Activated naive CD8-positive, alpha-beta T cell treated with anti-CD3 and anti-CD28 coated beads, Interleukin-2, amount 50 U/mL, for 16 hours (primary cell): ENCODE measurements at places on chromosomes 12 and 14.

DNA sequence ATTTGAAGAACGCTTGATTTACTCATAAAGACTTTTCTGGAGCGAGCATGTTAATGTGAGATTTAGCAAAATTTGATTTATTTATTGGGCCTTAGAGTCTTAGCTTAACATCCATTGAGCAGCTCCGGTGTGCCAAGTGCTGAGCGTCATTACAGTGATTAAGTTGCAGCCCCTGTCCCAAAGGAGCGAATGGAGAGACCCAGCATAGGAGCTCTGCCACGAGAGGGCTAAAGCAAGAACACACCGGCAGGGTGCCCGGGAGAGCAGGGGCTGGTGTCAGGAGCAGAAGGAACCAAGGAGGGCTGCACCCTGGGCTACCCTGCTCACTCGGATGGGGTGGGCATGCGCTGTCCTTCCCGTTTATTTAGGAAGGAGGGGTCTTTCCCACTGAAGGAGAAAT is 50.6 kb downstream of the PPP2R5C start:
- DNase-seq: no peak

- no peak for DNase-seq
These were observed 118.4 kb upstream of the EVL start for GRCh38 chr14:99946652-99947489.

- DNase-seq: no peak
These were observed 162.4 kb downstream of the CAND1 start for GRCh38 chr12:67431411-67432020.

GRCh38 chr14:101470266-101470665 is 91.0 kb upstream of the DIO3 start:
- no peak for DNase-seq

- peak; percentile 5 for DNase-seq
These were observed 823 bp downstream of the ATG2B start for GRCh38 chr14:96362071-96362964.

DNA sequence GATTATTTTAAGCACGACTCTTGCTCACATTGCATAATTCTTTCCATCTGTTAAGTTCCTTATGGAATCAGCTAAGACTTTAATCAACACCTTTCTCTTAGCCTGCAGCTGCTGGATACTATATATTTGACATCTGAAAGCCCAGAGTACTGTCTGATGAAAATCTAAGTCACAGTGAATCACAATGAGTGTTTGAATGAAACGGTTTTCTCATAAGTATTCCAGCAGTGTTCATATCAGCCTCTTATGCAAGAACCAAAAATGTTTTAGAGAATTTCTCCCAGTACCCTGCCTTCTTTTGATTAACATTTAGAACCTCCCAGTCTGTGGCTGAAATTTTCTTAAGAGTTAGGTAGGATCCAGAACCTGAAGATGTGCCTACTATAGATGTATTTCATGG is 55.6 kb downstream of the FRMD6 start:
- no peak for DNase-seq

DNA sequence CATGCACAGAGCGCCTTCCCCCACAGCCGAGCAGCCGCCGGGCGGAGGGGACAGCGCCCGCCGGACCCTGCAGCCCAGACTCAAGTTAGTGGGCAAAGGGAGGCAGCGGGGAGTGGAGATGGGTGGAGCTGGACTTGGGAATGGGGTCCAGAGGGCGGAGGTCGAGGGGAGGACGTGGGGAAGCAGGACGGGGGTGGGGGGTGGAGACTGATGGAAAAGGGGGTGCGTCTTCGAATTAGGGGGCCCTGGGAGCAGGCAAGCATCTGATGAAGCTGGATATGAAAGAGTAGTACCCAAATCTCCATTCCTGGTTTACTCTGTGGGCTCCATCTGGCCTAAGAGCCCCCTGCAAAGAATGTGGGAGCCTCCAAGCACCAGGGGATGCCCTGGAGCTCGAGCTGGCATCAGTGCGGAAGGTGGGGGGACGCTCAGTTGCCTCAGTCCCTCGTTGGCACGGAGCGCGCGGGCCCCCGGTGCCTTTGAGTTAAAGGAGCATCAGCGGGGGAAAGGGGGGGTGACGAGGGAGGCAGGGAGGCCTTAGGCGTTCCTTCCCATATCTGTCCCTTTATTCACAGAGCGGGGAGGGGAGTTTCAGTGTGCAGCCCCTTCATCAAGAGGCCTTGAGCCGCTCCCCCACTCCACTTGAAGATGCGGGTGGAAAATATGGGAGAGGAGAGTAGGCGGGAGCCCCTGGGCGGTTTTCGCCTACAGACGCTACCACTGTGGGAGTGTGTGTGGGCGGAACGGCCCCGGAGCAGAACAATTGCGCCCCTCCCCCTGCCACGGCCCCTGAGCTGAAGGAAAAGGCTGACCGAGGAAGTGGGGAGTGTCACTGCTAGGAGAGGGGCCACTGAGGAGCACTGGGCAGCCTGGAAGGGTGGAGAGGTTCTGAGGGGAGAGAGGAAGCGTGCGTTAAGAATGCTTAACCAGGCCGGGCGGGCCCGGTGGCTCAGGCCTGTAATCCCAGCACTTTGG is 644 bp downstream of the NAB2 start:
- DNase-seq: no peak

DNA sequence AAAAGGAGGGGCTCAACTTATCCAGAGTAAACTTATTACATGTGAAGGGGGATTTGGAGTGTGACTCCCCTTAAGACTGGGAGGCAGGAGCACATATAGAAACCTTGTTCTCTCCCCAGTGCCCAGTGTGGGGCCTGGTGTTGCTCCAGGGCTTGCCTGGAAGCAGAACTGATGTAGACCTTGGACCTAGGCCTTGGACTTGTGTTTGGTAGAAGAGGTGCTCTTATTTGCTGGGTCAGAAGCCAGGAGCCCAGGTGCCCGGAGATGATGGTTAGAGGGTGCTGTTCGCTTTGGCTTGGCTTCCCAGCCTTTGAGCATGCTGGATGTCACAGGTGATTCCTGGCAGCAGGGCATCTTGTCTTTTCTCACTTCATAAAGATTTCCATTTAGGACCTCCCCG is 110.4 kb downstream of the SMOC1 start:
- no peak for DNase-seq

- DNase-seq: no peak
These were observed 119.4 kb downstream of the SAMD4A start for GRCh38 chr14:54686219-54686870.

DNA sequence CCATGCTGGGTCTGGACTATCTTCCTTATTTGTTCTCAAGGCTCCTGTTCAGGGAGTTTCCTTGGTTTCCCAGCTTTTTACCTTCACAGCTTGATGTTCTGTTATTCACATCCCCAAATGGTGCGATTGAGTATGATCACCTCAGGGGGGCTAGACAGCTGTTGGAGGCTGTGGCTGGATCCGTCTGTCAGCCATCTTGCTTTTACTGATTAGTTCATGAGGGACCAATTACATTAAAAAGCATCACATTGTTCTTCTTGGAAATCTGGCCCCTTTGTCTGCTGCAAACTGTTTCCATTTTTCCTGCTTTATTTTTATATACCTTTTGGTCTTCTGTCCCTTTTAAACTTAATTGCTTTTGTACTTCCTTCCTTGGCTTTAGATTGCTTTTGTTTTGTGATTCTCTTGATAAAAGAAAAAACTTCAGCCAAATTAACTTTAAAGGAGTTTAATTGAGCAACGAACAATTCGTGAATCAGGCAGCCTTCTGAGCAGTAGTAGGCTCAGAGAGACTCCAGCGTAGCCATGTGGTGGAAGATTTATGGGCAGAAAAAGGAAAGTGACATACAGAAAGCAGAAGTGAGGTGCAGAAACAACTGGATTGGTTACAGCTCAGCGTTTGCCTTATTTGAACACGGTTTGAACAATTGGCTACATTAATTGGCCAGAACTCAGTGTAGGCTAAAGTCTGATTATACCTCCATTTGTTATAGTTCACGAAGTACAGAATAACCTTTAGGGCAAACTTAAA is 208.7 kb downstream of the AEBP2 start:
- no peak for DNase-seq
